CD4-positive, alpha-beta T cell treated with Interleukin-6 at 100 ng/mL for 8 hours (primary cell): ENCODE measurements at places on chromosomes 2 and 18.

DNA sequence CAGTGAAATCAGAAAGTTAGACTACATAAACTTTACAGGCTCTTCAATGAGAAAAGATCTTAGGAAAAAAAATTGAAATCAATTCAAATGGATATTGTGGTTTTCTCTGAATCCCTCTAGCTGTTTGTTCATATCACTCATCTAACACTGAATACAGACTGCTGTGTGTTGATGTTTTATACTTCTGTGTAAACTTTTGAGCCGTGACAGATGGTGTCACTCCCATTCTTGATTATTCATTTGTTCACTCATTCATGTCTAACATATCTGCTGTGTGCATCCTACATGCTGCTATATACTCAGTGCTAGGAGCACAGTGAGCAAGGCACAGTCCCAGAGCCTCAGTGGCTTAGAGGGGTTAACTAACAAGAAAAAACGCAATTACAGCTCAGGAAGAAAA is 12.6 kb downstream of the KLHL23 start:
- DNase-seq: no peak

GRCh38 chr18:22451796-22452195 is 34.1 kb upstream of the CTAGE1 start:
- DNase-seq: no peak

DNA sequence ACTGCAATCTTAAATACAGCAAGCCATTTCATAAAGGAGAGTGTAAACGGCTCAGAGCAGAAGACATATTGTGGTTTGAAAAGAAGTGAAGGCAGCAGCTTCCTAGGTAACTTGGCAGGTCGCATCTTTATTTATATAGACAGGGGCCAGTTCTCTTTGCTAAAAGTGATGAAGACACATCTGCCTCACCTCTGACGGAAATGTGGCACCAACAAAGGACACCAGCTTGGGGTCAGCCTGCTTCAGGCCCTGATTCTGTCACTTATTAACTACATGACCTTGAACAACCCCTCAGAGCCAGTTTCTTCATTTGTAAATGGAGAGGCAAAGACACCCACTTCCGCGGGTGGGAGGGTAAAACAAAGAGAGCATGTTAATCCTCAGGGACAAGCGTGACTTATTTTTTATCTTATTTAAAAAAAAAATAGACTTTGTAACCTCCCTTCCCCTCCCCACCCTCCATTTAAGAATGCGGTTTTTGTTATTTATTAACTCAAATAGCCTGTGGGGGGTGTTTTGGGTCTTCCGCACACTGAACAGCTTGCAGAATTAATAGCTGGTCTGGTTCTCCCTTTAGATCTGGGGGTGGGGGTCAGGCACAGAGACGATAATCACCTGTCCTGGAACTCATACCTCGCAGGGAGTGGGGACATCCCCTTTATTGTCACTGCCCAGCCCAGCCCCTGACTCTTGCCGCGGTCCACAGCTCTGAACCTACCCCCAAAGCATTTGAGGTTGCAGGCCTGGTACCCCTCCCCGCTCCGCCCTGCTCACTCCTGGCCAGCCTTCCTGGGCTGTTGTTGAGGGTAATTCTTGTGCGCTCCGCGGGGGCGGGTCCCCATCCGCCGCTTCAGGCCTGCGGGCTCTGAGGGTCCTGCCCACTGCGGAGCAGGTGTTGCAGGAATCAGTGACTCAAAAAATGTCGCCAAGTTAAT is 64.2 kb upstream of the TMEM17 start:
- DNase-seq: no peak

DNA sequence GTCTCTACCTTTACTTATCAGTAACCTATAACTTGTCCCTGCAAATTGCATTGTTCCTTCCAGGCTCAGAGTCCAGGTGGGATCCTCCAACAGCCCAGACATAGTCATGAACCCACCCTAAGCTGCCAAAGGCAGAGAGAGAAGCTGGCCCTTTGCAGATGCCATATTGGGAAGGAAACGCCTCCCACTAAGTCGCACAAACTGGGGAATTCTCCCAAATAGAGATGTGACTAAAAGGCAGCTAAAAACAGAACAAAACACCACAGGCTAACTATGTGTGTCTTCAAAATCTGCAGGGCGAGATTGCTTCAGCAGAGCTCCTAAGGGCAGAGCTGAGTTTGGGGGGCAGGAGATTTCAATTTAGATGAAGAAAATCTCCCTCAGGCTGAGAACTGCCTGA is 38.5 kb upstream of the SIGLEC15 start:
- DNase-seq: no peak

DNA sequence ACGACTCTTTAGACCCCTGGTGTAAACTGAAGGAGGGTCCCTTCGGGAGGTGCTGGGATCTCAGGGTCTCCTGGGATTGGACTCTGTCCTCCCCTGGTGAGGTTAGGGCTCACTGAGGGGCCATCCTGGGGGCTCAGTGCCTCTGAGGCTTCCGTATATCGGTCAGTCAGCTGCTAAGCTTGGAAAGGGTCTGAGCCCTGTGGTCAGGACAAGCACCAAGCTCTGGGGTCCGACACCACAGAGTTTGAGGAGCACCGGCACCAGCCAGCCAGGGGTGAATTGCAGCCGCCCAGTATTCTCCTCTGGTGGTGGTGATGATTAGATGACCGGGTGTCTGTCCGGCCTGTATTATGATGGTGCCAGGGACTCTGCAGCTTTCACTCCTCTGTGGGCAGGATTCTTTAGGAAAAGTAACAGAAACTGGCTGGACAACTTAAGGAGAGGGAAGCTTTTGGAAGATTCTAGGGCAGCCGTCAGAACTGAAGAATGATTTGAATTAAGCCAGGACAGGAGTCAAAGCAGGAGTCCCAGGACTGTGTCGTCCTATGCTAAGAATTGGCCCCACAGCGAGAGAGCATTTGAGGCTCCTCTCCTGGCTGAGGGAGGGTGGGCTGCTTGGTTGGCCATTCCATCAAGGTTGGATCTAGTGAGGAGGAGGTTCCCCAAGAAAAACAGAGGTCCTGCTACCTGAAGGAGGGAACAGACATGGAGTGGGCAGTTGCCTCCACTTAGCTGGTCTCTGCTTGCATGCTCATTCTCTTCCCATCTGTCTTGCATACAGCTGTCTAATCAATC is 158.6 kb upstream of the HS6ST1 start:
- no peak for DNase-seq

- no peak for DNase-seq
Observed at GRCh38 chr2:33268246-33268831, 208.1 kb upstream of the RASGRP3 start.

DNA sequence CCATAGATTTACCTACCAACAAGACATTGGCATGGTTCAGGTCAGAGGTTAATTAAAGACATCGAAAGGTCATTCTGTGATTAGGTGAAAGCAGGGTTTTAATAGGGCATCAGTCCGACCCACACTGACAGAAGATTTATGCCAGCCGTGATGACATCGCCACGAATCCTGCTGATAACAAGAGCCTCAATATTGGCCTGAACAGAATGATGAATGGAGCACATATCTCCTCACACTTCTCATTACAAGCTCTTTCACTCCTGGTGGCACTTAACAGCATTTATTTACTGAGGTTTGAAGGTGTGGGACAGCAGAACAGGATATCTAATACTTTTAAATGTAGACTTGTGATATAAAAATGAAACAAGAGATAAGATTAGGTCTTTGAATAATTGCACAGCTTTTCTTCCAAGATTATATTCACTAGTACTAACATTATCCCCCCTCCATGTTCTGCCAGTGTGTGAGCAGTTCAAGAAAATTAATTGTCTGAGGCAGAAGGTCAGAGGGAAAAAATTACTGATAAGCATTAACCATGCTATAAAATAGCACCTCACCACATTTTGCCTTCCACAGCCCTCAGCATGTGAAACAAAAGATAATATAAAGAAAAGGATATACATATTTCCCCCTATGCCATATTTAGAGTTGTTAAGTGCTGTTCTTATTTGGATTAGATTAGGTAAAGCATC is 23.1 kb upstream of the INSIG2 start:
- DNase-seq: no peak

DNA sequence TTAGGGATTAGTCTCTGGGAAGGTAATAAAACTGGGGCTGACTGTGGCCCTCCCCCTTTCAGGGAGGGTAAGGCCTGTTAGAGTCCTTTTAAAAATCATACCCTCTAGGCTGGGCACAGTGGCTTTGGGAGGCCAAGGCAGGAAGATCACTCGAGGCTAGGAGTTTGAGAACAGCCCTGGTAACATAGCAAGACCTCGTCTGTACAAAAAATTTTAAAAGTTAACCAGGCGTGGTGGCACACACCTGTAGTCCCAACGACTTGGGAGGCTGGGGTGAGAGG is 118.7 kb downstream of the STPG4 start:
- DNase-seq: no peak

DNA sequence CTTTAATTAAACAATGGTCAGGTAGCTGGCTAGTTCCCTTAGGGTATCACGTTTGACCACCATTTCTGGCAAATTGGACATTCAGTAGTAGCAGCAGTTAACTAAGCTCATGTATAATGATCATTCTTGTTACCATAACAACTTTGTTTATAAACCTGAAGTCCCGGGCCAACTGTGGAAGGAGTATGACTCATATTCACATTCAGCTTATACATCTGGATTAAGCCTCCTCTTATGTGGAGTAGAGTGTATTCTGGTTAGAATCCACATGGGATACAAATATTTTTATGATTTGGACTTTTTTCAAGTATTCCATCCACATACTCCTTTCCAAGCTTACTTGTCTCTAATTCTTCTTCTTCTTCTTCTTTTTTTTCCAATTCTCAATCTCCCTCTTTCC is 70.3 kb upstream of the ZSWIM2 start:
- DNase-seq: no peak

- no peak for DNase-seq
Observed at GRCh38 chr2:64708829-64709228, 55.1 kb upstream of the SERTAD2 start.

GRCh38 chr2:238571661-238572372 is 145.1 kb downstream of the ASB1 start:
- DNase-seq: no peak

GRCh38 chr2:104758199-104758620 is 95.7 kb upstream of the POU3F3 start:
- no peak for DNase-seq

DNA sequence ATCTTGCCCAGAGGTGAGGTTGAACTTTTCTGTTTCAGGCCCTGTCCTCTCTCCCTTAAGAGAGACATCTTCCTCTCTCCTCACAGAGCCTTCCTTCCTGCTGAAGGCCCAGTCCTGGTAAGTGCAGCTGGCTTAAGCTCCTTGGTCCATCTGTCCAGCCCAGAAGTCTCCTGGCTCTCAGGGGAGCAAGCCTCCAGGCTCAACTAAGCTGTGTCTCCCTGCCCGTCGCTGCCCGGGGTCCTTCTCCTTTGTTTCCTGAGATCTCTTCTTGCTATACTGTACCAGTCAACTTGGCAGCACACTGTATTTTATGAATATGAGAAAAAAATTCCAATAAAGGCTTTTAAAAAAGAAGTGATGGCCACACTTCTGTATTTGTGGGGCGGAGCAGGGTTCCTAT is 77.4 kb downstream of the KCNF1 start:
- DNase-seq: no peak

DNA sequence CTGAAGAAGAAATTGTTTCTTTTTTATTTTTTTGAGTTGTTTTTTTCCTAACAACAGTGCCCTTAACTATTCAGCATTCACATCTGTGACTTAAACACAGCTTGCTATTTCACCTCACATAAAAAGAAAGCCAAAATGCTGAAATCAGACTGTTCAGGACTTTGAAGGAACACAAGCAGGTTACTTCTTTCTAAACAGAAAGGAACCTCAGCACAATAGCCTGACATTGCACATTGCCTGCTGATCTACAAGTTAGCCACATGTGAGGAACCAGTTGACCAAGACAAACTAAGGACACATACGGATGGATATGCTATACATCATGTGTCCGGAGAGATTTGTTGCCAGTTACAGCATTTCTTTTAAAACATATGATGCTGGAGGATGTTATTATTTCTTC is 331.1 kb downstream of the FSIP2 start:
- DNase-seq: no peak

- peak; percentile 47 for DNase-seq
Observed at GRCh38 chr2:96924775-96925747, 55.2 kb upstream of the SEMA4C start.

GRCh38 chr2:33205693-33206434 is 259.1 kb downstream of the LTBP1 start:
- DNase-seq: no peak

DNA sequence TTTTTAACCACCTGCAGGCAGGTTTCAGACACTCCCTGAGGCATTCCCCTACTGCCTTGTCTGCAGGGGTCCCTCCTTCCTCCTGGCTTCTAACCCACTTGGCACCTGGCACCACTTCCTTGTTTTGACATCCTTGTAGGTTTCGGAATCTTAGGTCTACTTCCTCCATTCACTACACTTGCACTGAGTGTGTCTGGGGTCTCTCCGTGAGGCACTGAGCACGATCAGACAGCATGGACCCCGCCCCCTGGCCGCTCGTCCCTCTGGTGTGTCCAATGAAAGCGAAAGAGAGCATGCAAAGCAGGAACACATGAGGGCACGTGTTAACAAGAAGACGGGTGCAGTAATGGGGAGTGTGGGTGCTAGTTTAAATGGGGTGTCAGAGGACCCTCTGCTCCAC is 63.8 kb downstream of the HAUS1 start:
- DNase-seq: no peak

DNA sequence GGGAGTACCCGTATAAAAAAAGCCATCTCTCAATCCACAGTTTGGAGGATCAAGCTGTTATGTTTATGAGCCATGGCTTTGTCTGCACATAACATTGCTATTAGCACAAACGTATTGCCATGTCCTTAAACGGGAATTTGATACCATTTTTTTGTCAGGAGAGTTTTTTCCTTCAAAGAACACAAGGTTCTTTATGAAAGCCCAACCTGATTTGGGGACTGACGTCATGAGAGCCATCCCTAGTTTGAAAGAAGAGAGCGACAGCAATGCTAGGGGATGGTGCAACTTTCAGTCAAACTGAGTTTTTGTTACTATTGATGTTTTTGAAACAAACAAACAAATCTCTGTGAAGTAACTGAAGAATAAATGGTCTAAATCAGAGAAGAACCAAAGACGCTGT is 376.6 kb downstream of the EIPR1 start:
- DNase-seq: no peak

- DNase-seq: peak; percentile 37
Observed at GRCh38 chr2:233385489-233386044, 31.3 kb downstream of the DGKD start.

- DNase-seq: no peak
Observed at GRCh38 chr2:209993968-209994367, 8.5 kb upstream of the RPE start.

- DNase-seq: no peak
Observed at GRCh38 chr2:223214394-223215253, 162.6 kb downstream of the KCNE4 start.

DNA sequence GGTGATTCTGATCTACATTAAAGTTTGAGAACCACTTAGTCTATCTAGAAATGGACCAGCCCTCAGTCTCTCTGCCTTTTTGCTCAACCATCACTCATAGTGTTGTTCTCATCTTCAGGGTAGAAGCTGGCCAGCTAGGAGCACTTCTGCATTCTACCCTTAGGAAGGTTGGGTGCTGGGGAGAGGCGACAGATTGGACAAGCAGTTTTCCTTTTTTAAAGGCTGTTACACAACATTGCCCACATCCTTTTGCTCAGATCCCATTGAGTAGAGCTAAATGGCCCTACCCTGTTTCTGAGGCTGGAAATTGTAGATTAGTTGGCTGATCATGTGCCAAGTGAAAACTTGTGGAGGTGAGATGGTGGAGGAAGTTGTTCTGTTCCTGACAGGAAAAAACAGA is 35.6 kb downstream of the OSBPL6 start:
- no peak for DNase-seq
